ENCODE measurements at places on chromosomes 1 and 21. TPM values are rescaled to one million over a fixed set of nuclear protein-coding genes. Genes with fewer than 3 reads are reported as not detected.

Gene FAM163A
- total RNA-seq: not detected

Gene KIAA1614
- 1.1 TPM for total RNA-seq

Gene AGMAT
- 83.6 TPM for total RNA-seq

Gene CLCN6
- total RNA-seq: 5.6 TPM

Gene MYBPH
- total RNA-seq: 0.09 TPM

Gene DMBX1
- not detected for total RNA-seq

Gene LRRC53
- total RNA-seq: not detected

DNA sequence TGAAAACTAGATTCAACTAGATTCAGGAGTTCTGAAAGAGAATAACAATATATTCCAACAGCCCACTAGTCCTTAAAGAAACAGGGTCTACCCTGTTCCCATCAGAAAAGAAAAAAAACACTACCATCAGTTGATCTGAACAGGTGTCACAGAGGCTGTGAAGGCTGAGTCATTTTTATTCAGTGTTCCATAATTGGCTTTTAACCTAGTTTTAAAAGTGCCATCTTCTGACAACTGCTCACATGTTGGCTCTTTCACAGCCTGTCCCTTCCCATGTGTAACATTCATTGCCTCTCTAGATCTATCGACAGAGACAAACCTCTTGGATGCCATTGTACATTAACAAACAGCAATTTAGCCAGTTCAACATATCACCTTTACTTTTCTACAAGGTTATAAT is 243.7 kb downstream of the TBX15 start:
- DNase-seq: no peak
- H3K4me1 ChIP-seq: no peaks in the 10 kb centered on the region
- H3K27me3 ChIP-seq: no peaks in the 10 kb centered on the region
- no peaks in the 10 kb centered on the region for H3K36me3 ChIP-seq
- no peak overlapping the region for H3K27ac ChIP-seq

DNA sequence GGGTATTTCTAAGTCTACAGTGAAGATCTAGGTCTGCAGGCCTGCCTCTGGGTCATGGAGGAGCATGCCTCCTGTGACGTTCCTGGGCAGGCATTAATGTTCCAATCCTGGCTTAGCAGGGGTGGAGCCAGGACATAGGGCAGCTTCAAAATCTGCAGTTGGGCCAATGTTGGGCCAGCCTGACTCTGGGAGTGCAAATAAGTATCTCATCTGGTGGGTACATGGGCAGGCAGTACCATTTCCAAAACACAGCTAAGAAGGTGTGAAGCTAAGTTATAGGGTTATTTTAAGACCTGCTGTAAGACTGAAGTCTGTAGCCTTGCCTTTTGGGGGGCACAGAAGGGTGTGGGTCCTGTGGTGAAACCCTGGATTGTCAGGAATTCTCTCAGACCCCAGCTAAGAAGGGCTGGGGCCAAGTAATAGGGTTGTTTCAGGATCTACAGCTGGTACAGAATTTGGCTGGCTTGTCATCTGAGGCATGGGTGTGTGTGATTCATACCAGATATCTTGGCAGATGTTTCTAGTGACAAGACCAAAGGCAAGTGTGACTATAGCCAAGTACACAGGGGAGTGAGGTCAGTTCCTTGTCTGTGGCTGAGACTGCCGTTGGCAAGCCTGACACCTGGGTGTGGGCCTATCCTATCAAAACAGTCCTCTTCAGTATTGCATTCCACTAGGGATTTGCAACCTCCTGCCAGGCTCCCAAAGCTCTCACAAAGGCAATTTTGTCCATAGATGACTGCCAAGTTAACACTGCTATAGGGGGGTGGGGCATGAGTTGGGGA is 468.7 kb upstream of the B3GALT2 start:
- no peaks in the 10 kb centered on the region for H3K27me3 ChIP-seq
- no peak overlapping the region for H3K27ac ChIP-seq
- H3K4me3 ChIP-seq: no peak overlapping the region

DNA sequence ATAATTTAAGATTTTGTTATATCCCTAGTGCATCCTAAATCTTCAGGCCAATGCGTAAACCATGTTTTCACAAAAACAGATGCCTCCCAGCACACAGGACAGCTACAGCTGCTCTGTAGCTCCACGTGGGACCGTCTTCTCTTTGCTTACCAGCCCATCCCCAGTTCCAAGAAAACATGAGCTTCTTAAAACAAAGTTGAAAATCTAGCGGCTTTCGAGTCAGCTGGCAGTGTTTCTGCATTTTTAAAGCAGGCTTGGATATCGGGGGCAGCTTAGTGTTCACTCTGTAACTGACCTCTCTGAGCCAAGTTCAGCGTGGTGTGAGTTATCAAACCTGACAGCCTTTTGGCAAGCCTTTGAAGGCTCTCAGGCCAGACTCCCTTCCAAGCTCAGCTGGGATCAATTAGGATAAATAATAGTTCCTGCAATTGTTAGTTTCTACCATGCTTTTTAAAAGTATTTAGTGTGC is 881.5 kb downstream of the LTN1 start:
- no peaks in the 10 kb centered on the region for H3K27me3 ChIP-seq
- no peak overlapping the region for H3K4me3 ChIP-seq
- no peaks in the 10 kb centered on the region for H3K4me1 ChIP-seq
- H3K36me3 ChIP-seq: no peaks in the 10 kb centered on the region
- no peak overlapping the region for H3K27ac ChIP-seq
- no peak for DNase-seq

- H3K4me3 ChIP-seq: no peak overlapping the region
- no peak overlapping the region for H3K27ac ChIP-seq
- no peak for DNase-seq
- no peaks in the 10 kb centered on the region for H3K4me1 ChIP-seq
These were observed 136.6 kb upstream of the GFI1 start for GRCh38 chr1:92623187-92623778.

GRCh38 chr1:119040489-119040888 is 52.3 kb upstream of the TBX15 start:
- no peaks in the 10 kb centered on the region for H3K27me3 ChIP-seq
- no peak for DNase-seq
- no peak overlapping the region for H3K27ac ChIP-seq
- no peaks in the 10 kb centered on the region for H3K4me1 ChIP-seq

GRCh38 chr21:28257276-28257675 is 735.4 kb downstream of the LTN1 start:
- H3K27me3 ChIP-seq: no peaks in the 10 kb centered on the region
- peaks cover 11% of the 10 kb centered on the region for H3K4me1 ChIP-seq
- DNase-seq: no peak
- no peaks in the 10 kb centered on the region for H3K36me3 ChIP-seq
- peak overlapping the region; percentile 82 for H3K27ac ChIP-seq

DNA sequence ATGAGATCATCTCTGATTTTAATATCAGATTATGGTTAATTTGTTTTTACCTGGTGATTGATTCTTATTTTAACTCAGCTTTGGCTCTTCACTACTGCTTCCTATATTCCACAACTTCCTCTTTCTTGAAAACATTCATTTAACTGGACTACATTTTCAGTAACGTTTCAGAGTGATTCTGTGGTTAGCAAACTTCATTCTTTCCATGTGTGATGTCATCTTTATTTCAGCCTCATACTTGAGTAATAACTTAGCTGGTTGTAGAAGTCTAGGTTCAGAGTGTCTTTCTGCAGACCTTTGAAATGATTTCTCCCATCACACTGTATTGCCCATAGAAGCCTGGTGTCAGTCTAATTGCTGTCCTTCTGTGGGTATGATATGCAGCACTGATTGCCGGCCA is 36.0 kb upstream of the SLC35F3 start:
- H3K27me3 ChIP-seq: no peaks in the 10 kb centered on the region
- no peak overlapping the region for H3K27ac ChIP-seq
- H3K36me3 ChIP-seq: no peaks in the 10 kb centered on the region
- DNase-seq: no peak

- no peaks in the 10 kb centered on the region for H3K27me3 ChIP-seq
- no peak overlapping the region for H3K4me3 ChIP-seq
- no peak for DNase-seq
- no peaks in the 10 kb centered on the region for H3K4me1 ChIP-seq
These were observed 343.2 kb upstream of the ZP4 start for GRCh38 chr1:238233966-238234365.

DNA sequence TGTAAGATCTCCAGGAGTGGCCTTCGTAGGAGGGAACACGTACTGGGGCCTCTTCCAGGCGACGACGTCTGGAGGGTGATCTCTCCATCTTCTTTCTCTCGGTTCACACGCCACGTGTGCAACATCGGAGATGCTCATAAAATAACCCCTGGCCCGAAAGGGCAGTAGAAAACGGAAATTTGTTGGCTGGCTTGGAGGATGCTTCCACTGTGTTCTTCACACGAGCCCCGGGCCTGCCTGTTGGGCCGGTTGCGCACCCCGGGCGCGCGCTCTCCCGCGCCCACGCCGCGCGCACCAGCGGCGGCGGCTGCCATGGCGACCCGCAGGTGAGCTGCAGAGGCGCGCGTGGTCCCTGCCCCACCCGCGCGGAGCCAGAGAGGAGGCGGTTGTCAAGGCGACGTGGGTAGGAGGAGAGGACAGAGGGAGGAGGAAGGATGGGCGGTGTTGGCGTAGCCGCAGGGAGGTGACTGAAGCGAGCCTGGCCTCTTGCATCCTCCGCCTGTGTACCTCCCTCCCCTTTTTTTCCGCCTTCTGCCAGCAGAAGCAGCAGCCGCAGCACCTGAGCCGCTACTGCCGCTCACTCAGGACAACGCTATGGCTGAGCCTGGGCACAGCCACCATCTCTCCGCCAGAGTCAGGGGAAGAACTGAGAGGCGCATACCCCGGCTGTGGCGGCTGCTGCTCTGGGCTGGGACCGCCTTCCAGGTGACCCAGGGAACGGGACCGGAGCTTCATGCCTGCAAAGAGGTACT is at the start of gene ELAPOR1:
Gene ELAPOR1, plus strand, starts transcription at position 526 of the 752 bp plus-strand sequence. Its CDS starts 69 bp downstream, at position 595.
- peaks cover 2% of the 10 kb centered on the region for H3K4me1 ChIP-seq
- no peak within 1 kb of the TSS for H3K27ac ChIP-seq
- no peak for DNase-seq
- no peaks in the 10 kb centered on the region for H3K36me3 ChIP-seq
- peaks cover 3% of the 10 kb centered on the region for H3K27me3 ChIP-seq

- H3K4me3 ChIP-seq: no peak overlapping the region
- no peaks in the 10 kb centered on the region for H3K36me3 ChIP-seq
- DNase-seq: no peak
- no peak overlapping the region for H3K27ac ChIP-seq
These were observed 44.5 kb upstream of the TNR start for GRCh38 chr1:175787881-175788280.

- no peaks in the 10 kb centered on the region for H3K36me3 ChIP-seq
- no peak overlapping the region for H3K4me3 ChIP-seq
- no peak for DNase-seq
- no peaks in the 10 kb centered on the region for H3K27me3 ChIP-seq
- no peaks in the 10 kb centered on the region for H3K4me1 ChIP-seq
These were observed 124.0 kb downstream of the GPATCH2 start for GRCh38 chr1:217506878-217507277.

DNA sequence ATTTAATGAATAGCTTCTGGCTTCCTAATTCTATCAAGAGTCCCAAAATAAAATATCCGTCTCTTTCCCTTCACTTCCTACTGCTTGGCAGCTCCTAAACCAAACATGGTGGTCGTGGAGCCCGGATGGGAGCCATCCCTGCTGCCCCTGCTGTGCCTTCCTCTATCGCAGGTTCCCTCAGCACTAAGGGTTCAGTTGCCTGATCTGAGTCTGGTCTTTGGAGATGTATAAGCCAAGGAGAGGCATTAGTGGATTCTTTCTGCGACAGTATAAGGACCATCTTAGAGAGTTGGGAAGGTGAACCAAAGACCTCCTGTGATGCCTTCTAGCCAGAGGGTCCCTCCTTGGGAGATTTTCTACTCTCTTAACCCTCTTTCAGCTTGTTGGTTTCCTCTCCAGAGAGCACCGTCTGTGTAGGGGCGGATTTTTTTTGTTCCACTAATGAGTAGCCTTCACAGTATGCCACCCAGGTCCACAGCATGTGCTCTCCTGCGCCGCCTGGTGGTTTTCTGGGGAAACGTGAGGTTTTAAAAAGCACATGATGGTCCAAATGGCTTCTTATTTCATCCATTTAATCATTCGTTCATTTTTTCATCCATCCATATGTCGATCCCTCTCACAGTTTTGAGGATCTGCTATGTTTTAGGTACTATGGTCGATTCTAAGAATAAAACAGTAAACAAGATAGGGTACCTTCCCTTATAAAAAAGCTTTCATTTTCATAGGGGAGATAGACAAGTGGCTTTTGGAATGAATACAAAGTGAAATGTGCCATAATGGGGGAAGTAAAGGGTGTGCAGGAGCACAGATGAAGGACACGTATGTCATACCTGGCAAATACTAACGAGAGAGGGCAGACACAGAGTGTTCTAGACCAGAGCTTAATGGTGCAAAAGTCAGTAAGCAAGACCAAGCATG is 71.0 kb downstream of the NFASC start:
- H3K4me1 ChIP-seq: no peaks in the 10 kb centered on the region
- H3K4me3 ChIP-seq: no peak overlapping the region
- no peak overlapping the region for H3K27ac ChIP-seq
- no peaks in the 10 kb centered on the region for H3K36me3 ChIP-seq
- H3K27me3 ChIP-seq: no peaks in the 10 kb centered on the region

GRCh38 chr1:191974004-191974403 is 184.3 kb upstream of the RGS18 start:
- no peaks in the 10 kb centered on the region for H3K4me1 ChIP-seq
- no peak overlapping the region for H3K27ac ChIP-seq
- no peaks in the 10 kb centered on the region for H3K27me3 ChIP-seq
- H3K4me3 ChIP-seq: no peak overlapping the region
- H3K36me3 ChIP-seq: no peaks in the 10 kb centered on the region

DNA sequence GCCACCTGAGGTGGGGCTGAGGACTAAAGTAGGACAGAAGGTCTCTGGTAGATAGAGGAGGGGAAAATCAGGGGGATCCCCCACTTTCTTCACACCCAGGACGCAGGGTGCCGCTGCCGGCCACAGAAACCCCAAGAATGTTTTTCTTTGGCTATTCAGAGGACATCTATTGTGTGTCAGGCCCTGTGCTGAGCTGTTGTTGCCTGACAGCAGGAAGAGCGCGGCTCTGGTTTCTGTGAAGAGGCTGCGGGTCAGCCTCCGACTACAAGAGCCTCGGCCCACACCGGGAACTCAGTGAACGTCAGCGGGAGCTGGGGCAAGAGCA is 407 bp upstream of the PIGV start:
- H3K27me3 ChIP-seq: no peaks in the 10 kb centered on the region
- peaks cover 13% of the 10 kb centered on the region for H3K4me1 ChIP-seq
- peak overlapping the region; percentile 100 for H3K27ac ChIP-seq
- H3K36me3 ChIP-seq: no peaks in the 10 kb centered on the region

DNA sequence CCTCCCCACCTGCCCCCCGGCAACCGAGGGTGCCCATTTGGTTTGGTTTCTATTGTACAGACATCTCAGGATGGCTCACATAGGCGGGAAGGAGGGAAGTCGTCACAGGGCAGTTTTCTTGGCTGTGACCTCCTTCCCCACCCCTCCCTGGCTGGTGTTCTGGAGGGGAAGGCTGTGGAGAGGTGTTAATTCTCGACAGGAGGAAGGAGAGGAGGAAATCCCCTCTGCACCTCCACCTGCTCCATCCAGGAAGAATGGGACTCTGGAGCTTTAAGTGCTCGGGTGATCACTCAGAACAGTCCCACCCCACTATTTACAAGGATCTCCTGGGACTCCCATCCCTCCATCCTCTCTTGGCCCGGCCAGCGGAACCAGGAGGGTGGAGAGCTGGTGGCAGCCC is 7.6 kb downstream of the MEX3A start:
- H3K27ac ChIP-seq: no peak overlapping the region
- H3K36me3 ChIP-seq: no peaks in the 10 kb centered on the region
- no peak overlapping the region for H3K4me3 ChIP-seq
- no peak for DNase-seq
- H3K27me3 ChIP-seq: no peaks in the 10 kb centered on the region
- peaks cover 41% of the 10 kb centered on the region for H3K4me1 ChIP-seq
